Activated CD4-positive, alpha-beta T cell treated with anti-CD3 and anti-CD28 coated beads, Interleukin-10, Interleukin-2, amounts not matched to agents 100 ng/mL and 50 ng/mL, durations not matched to agents 16 hours and 8 hours (primary cell): ENCODE measurements at places on chromosomes 4 and X.

DNA sequence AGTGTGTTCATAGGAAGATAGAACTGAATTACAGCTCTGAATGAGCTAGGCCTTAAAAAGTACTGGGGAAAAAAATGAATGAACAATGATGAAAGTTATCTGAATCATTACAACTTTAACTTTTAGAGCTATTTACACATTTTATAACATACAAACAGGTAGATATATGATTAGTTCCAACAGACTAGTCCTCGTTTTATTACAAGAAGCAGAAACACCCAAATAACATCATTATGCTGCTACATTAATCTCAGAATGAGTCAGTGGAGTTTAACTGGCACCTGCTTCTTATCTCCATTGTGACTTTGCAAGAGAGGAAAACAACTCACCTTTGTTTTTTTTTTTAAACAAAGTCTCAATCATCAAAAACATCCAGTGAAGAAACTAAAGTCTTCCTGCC lies 15.2 kb downstream of the ATP8A1 start:
- peak; percentile 55 for DNase-seq

GRCh38 chr4:70239884-70240591 lies 2.4 kb upstream of the CSN3 start:
- DNase-seq, result no peak

DNA sequence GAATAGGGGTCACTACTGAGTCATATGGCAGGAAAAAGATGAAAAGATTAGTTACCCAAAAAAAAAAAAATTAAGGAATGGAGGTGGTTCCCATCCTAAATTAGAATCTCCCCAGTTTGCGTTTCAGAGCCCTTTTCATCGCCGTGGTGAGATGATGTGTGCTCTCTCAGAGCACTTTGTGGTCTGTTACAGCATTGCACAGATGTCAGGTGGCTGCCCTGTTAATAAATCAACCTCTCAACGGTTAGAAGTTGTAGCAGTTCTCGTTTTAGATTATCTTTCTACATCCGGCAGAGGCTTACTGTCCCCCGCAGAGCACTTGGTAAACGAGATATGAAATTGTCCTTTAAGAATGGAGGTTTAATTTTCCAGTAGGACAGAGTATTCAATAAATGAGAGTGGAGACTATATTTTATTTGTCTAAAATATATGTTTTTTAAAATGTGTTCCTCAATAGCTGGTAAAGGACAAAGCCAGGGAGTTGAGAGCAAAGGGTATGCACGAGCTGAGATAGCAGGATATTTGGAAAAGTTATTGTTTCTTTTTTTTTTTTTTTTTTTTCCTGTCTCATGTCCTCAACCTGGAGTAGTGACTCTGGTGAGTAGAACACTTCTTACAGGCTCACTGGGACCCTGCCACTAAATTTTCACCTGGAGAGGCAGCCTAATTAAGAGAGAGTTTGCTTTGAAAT lies 26.9 kb downstream of the AFF1 start:
- DNase-seq, result no peak

DNA sequence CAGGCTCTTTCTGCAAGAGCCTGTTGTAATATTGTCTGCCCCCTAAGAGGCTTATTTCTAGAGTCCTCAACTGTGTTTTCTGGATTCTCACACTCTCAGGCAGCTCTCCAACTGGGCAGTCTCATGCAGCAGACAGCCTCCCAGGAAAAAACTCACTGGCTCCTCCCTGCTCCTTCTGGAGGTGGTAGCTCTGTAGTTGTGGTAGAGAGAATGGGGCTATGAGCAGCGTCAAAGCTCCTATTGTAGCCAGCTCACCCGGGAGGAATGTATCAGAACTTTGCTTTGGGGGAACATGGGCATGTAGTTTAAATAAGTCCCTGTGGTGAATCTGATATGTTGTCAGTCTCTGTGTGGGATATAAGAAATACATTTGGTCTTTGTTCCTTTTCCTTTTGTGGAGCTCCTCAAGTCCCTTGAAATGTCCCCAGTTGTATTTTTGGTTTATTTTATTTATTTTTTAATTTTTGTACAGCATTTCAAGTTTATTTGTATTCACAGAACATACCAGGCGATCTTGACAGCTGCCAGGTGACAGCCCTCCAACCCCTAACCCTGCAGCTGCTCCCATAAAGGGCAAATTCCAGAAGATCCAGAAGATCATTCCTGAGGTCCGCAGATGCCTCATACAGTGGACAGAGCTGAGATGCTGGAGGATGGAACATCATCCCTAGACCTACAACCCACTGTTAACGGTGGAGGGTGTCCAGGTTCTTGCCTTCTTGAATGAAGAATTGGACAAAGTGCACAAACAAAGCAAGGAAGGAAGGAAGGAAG lies 45.7 kb downstream of the TRIM61 start:
- no peak for DNase-seq

DNA sequence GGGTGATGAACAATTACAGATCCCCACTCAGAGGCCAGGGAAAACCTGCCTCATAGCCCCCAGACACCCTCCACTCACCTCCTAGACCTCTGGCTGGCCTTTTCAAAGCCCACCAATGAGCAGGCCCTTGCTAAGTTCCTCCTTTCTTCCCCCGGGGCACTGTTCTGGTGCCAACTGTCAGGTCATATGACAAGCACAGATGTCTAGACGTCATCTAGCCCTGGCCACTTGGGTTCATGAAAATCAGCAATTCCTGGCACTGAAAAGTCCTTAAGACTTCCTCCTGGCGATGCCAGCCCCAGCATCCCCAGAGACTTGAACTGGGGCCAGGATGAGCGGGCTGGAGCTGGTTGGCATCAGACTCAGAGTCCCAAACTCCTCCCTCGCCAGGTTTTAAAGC lies 115.6 kb upstream of the NALF2 start:
- DNase-seq, result no peak

DNA sequence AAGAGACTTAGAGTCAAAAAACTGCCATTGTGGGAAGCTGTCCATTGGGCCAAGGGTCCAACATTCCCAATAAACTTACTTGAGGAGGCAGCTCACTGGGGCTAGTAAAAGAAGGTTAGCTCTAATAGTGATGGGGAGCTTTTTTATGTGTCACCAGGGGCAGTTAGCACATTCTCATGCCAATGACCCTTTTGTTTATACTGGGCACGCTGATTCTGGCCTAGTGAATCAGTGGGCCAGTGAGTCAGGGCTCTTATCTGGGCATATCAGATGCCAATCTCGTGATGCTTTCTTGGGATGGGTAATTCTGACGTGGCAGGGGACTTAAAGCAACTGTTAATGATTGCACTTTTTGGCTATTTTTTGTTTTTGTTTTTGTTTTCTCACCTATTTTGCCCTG lies 27.8 kb downstream of the TCEAL1 start:
- DNase-seq, result no peak

DNA sequence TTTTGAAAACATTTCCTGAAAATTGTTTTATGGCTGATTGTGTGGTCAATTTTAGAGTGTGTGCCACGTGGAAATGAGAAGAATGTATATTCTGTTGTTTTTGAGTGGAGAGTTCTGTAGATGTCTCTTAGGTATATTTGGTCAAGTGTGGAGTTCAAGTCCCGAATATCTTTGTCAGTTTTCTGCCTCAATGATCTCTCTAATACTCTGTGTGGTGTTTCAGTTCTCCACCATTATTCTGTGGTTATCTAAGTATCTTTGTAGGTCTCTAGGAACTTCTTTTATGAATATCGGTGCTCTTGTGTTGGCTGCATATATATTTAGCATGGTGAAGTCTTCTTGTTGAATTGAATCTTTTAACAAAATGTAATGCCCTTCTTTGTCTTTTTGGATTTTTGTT lies 113.3 kb downstream of the LINC00632 start:
- no peak for DNase-seq

DNA sequence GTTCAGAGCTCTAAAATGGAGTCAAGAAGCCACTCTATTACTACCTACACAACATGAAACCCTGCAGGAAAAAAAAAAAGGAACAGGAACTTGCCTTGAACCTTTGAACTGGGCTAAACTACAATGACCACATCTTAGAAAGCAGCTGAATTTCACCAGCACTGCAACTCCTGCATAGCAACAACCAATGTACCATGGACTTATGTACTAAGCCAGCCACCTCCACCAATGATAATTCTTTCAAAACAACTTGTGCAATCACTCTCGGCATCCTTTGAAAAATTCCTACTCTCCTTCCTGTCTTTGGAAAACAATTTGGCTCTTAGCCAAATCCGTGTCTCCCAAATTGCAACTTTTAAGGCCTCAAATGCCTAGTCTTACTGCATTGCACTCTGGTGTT lies 26.8 kb upstream of the FMR1 start:
- no peak for DNase-seq

GRCh38 chr4:118213101-118213500 lies 139.7 kb downstream of the PRSS12 start:
- DNase-seq, result no peak

DNA sequence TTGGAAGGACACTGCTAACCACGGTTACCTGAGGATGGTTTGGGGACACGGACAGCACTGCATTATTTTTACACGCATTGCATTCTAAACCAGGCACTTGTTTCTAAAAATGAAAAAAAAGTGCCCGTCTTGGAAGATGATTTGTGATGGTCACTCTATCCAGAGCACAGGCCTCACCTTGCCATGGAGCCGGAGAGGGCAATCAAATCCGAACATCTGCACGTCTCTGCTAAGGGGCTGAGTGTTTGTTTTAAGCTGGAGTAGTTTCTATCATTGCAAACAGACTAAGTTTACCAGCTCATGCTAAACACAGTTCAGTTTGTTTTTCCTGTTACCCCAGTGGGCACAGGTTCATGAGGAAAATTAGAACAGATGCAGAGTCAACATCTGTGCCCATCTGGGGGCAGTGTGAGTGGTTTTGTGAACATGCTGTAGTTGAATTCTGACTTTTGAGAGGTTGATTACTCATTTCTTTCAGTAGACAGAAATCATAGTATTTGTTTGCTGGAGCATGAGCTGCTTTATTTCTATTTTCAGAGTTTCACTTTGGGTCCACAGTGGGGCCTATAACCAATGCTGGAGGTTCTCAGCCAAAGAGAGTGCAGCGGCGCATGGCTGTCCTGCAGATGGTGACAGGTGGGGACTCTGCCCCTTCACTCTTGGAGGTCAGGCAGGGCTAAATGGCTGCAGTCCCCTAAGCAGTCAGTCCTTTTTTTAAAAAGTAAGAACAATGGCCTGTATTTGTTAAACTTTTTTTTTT lies 65.4 kb upstream of the ENPP6 start:
- peak; percentile 91 for DNase-seq

DNA sequence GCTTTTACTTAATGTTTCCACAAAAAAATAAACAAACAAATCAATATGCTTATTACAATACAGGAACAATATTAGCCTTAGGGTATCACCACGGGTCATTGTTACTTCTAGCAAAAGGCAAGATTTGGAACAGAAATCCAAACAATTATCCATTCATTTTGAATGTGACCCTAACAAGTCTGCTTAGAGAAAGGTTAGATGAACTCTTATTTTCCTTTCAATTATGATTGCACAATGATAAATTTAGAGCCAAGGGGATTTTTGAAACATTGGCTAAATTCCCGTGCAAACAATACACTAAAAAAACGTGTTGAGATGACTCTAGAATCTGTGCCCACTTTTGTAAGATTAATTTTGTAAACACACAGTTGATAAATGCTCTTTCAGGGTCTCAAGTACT lies 474.7 kb downstream of the PCDH7 start:
- DNase-seq, result no peak

- no peak for DNase-seq
Measured at GRCh38 chr4:185933078-185933581, 121.1 kb upstream of the SORBS2 start.

DNA sequence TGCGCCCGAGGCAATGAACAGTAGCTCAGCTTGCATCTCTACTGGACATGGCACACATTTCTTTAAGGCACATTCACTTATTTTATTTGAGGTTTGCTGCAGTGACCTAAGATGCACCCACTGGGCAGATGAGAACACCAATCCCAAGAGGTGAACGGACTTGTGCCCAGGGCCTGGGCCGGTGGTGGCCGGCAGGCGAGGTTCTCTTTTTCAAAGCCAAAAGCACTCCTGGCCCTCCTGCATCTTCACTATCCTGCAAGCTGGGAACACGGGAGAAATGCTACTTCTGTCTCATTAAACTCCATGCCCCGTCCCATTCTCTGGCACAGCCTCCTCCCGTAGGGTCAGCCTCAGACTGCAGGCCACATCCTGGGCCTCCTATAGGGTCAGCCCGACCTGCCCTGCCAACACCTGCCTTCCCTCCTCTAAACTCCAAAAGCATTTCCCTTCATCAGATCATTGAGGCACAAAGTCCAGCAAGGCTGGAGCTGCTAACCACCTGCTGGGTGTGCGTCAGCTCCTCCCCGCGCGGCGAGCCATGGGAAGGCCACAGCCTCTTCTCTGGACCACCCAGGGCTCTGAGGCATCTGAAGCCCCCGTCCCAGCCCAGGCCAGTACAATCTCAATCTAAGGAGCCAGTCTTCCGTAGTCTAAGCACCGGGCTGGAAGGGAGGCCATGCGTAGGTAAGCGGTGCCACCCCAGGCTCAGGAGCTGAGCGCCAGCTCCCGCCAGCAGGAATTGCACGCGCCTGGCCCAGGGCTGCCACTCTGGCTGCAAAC lies 166.1 kb downstream of the AFAP1 start:
- DNase-seq, result no peak

DNA sequence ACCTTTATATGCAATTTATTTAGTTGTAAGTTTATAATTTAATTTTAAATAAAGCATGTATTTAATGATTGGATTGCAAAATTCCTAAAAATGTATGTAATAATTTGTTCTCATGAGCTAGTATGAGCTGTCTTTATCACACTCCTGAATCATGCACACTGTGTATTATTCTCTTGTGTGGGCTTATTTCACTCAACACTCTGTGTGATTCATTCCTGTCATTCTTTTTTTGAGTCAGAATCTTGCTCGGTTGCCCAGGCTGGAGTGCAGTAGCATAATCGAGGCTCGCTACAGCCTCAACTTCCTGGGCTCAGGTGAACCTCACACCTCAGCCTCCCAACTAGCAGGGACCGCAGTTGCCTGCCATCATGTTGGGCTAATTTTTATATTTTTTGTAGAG lies 123.1 kb upstream of the SLC34A2 start:
- DNase-seq, result peak; percentile 63

GRCh38 chr4:138341739-138342415 lies 99.7 kb upstream of the SLC7A11 start:
- DNase-seq, result no peak

GRCh38 chr4:105059337-105059736 lies 87.3 kb upstream of the TET2 start:
- DNase-seq, result peak; percentile 76

DNA sequence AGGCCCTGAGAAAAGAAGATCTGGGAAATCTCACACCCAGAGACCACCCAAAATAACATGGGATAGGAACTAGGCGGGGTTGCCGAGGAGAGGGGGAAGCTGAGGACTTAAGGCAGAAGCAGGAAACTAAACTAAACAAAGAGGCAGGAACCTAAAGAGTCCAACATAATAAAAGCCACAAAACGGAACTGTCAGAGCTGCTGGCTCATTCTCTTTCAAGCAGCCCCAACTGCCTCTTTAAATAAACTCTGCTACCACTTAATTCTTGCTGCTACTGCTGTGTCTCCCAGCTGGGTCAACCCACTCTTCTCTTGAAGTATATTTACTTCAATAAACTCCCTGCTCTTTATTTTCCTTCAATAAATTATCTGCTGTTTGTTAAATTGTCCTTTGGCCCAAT lies 44.5 kb downstream of the MAGEB16 start:
- no peak for DNase-seq
